ENCODE measurements at places on chromosomes 2 and 18.

- no peak for DNase-seq
These were observed 203.9 kb downstream of the C1D start for GRCh38 chr2:67858886-67859285.

DNA sequence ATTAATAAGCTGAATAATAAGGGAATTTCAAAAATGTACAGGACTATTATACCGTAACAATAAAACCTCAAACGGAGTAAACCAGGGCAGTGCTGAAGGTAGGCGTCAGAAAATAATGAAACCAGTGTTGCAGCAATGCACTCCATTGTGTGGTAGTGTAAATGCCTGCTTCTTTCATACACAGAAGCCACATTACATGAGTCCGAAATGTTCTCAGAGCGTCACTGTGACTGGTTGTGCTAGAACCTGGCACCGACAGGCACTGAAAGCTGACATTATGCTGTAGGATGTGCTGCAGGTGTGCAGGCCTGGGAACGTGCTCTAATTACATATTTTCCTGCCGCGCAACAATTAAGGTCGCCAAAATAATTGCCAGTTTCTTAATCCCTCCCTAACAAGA is 53.3 kb downstream of the ZEB2 start:
- DNase-seq = no peak

DNA sequence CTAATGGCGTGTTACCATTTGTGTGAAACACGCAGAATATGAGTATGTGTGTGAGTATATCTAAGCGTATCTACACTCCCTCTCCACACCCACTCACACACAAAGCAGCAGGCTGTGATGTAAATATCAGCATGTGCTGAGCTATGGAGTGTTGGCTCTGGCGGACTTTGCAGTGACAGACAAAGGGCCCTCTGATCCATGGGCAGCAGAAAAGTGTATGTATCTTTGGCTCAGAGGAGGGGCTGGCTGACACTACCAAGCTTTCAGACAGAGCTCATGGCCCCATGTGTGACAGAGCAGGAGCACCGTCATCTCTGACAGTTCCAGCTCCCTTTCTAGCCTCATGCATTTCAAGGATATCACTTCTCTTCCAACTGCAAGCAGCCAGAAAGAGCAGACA is 57.2 kb upstream of the ASB18 start:
- DNase-seq = no peak

DNA sequence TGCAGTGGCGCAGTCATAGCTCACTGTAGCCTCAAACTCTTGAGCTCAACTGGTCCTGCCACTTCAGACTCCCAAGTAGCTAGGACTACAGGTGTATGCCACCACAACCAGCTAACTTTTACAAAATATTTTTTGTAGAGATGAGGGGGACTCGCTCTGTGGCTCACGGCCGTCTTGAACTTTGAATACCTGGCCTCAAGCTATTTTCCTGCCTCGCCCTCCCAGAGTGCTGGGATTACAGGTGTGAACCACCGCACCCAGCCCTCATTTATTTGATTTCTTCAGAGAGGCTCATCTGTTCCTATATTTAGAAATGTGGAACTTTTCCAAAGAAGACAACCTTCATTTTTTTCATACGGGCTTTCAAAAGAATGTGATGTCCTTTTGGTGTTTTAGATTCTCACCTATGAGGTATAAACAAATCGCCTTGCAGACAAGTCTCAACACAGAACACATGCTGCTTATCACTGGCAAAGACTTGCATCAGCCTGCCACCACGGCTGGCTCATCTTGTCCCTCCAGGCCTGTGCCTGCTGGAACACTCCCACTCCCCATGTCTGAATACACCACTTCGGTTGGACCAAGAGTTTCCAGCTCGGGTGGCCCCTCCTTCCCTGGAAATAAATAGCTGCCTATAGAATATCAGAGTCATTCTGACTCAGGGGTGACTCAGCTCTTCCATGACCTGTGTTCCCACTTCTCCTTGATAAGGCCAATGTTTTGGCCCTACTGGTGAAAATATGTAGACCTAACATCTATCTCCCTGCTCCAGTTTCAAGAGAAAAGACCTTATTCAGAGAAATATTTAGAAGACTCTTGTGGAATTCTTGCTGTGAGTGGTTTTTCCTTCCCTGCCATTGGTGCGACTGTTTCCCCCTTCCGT is 202.6 kb downstream of the TGIF1 start:
- peak; percentile 8 for DNase-seq

DNA sequence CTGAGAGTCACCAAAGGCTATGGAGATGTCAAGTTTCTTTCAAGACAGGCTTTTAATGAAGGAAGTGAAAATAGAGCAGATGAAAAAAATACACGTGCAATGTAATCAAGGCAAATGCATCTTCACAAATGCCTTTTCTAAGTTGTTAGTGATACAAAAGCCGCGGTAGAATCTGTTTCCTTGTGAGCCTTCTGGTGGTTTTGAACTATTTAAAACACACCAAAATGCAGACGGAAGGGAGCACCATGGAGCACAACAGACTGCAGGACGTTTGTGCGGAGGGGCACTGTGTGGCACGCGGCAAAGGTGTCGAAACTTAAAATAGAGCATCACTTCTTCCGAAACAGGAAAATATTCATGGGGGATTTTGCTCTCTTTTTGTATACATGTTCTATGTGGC is 65.0 kb upstream of the BOD1L2 start:
- DNase-seq = no peak
